ENCODE measurements at places on chromosomes 16 and 17.

- no peak for DNase-seq
Observed at GRCh38 chr16:89565506-89566372, 5.3 kb downstream of the RPL13 start.

- DNase-seq: peak; percentile 98
Observed at GRCh38 chr17:70405492-70406220, 236.3 kb downstream of the KCNJ2 start.

DNA sequence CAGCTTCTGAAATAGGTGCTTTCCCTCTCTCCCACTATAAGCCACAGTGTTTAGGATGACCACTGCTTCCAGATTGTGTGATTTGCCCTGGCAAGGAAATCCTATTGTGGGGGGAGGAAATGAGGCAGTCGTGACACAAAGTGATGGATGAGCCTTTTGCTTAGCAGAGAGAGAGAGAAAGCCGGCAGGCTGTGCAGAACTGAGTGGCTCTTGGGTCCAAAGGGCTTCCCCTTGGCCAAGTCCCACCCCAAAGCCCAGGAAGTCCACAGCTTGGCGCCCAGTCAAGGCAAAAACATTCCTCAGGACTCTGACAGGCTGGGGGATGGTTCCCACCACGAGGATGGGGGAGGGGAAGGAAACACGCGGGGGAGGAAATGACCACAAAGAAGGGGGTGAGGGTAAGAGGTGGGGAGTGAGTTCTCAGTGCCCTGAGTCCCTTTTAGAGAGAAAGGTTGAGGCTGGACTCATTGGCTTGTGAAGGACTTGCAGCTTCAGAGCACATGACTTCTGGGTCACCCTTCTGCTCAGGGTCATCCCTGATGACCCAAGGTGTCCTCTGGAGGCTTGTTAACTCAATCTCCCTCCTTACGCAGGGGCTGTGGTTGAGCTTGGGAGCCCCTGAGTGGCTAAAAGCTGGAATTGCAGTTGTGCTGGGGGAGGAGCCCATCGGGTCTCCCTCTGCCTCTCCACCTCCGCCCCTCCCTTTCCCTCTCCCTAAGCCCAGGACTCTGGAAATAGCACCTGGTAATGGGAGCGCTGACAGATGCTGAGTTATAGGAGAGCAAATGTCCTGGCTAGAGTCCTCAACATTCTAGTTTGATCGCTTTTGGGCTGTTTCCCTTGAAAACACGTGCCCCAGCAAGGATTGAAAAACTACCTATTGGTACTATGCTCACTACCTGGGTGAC is 10.3 kb upstream of the MSL1 start:
- DNase-seq: peak; percentile 88

DNA sequence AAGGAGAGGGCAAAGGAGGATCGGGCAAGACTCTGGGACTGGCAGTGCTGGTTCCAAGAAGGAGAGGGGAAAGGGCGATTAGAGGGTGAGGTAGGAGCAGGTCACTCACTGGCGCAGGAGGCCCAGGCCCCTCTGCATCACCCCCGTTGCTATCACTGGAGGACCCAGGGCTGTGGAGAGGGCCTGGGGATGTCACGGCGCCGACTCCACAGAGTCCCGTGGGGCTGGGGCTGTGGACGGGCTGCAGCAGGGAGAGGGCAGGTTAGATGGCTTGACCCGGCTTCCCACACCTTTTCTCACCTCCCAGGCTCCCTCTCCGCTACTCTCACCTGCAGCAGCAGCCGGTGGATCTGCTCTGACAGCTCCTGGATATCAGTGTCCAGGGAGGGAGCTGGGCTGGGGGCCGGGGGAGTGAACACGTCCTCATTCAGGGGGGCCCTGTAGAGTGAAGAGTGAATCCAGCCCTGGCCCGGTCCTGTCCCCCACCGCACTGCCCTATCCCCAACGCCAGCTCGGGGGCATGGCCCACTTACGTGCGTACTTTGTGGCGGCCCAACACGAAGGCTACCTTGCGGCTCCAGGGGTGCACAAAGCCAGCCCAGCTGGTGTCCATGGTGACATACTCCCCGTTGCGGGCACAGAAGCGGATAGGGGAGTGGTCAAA is 4.9 kb downstream of the PER1 start:
- DNase-seq: no peak

- DNase-seq: peak; percentile 18
Observed at GRCh38 chr16:77677129-77677528, 45.2 kb upstream of the NUDT7 start.

Measured in iris pigment epithelial cell (primary cell).